ENCODE measurements at places on chromosomes 6 and 20.

- peak; percentile 80 for DNase-seq
These were observed at the start of gene PRDM1 for GRCh38 chr6:106085984-106086813. Gene PRDM1, plus strand, starts transcription at chr6:106086336. Its CDS starts 218 bp downstream, at chr6:106086554.

GRCh38 chr6:52407467-52407866 is 12.7 kb upstream of the EFHC1 start:
- no peak for DNase-seq

- DNase-seq: peak; percentile 7
These were observed 1.6 kb downstream of the TPBG start for GRCh38 chr6:82365016-82365795.

GRCh38 chr6:52635049-52635577 is 35.8 kb upstream of the TMEM14A start:
- DNase-seq: peak; percentile 46

Measured in activated CD4-positive, alpha-beta T cell treated with anti-CD3 and anti-CD28 coated beads for 48 hours (primary cell).